ENCODE measurements at places on chromosomes 1 and 21.

DNA sequence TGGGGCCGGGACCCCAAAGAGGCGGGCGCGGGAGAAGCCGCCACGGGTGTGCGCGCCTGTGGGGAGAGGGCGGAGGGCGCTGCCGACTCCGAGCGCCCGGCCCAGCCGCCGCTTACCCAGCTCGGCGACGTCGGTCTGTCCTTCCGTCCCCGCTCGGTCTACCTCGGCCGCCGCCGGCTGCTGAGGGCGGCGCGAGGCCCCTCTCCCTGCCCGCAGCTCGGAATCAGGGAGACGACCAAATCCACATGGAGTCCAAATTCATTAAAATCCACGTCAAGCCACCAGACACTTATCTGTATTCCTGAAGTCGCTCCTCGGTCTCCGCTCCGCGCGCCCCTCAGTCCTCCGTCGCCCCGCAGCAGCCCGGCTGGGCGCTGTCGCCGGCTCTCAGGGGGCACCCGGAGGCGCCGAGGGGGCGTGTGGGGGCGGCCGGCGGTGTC is 637 bp downstream of the PLXNA2 start:
- no peak for DNase-seq

GRCh38 chr1:228045405-228045804 is 37.1 kb upstream of the ARF1 start:
- no peak for DNase-seq

GRCh38 chr1:87993051-87993450 is 664.4 kb downstream of the LMO4 start:
- no peak for DNase-seq

DNA sequence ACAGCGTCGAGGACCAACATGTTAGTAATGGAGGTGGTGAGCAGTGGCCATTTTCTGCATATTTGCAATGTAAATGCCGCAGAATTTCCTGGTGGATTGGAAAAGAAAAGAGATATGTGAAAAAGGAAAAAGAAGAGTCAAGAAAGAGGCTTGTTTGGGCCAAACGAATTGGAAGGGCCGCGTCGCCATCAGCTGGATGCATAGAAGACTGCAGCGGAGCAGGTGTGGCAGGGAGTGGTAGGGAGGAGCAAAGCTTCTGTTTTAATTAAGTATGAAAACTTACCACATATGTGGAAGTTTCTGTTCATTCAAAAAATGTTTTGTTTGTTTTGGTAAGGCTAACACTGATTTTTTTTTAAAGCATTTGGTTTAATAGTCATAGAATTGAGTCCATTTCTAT is 690.7 kb downstream of the NCAM2 start:
- no peak for DNase-seq

DNA sequence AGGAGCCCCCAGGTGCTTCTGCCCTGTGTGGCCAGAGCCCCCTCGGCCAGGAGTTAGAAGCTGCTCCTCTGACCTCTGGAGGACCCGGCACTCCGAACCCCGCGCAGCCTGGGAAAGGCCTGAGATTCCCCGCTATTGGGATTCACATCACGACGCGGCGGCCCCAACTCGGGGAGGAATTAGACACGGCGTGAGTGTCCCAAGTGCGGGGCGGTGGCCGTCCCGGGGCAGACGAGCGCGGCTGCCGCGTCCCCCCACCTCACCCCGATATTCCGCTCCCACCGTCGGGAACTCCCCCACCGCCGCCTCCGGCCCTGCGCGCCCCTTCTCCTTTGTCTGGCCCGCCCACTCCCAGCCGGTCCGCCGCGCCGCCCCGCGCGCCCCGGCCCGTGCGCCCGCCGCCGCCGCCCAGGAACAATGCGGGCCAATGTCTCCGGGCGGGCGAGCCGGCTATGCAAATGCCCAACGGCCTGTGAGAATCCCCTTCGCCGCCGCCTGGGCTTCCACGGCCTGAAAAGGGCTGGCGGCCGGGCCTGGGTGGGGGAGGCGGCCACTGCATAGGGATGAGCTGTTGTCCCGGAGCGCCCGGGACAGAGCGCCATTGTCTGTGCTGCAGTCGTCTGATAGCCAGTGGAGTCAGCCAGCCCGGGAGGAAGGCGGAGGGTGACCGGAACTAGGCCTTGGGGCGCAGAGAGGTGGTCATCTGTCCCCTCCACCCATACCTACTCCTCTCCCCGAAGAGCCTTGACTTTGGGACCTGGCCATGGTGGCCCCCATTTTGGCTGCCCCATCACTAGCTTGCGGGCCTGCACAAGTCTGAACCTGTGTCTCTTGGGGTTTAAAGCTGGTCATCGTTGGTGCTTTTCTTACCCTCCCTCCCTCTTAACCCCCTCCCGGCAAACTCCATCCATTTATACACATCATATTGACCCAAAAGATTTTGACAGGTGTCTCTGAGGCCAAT is 19.4 kb downstream of the RHBG start:
- DNase-seq, result no peak

DNA sequence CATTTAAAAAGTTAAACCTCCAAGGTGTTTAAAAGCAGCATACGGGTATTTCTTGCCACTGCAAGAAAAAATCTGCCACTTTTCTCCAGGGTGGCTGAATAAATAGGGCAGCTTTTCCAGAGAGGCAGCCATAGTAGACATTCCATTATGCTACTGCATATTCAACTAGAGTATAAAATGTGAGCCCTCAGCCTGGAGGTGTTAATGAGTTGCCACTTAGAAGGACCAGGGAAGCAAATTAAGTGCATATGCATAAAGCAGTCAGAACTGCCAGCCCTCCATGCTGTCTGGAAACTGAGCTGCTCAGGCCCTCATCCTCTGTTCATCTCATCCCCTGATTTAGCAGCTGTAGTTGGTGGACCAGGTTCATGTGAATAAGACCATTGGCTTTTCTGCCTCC is 99.4 kb downstream of the DIRAS3 start:
- DNase-seq, result no peak

DNA sequence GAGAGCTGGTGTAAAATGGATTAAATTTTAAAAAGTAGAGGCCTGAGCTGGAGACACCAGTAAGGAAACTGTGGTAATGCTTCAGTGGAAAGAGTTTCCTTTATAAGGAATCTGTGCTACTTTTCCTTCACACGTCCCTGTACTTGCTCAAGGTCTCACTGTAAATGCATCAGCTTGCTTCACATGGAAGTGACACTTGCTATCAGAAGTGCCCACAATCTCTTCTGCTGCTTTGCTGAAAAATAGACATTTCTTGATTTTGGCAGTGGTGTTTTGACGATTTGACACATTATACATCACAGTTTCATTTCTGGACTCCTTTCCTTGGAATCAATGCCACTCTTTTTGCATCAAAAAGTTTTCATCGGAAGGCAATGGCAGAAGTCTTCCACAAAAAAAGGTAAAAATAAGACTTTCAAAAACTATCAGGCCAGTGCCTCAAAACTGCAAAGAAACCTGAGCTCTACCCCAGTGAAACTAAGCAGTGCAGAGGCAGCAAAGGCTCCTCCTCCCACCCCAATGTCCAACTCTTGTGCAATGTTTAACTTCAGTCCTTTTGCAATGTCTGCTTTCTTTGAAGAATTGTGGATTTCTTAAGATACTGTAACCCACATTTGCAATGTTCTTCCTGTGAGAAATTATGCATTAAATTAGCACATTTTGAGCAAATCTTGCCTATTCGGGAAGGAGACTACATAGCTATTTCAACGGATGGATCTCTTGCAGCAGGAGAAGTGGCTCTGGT is 18.4 kb upstream of the TSPAN2 start:
- DNase-seq, result no peak

DNA sequence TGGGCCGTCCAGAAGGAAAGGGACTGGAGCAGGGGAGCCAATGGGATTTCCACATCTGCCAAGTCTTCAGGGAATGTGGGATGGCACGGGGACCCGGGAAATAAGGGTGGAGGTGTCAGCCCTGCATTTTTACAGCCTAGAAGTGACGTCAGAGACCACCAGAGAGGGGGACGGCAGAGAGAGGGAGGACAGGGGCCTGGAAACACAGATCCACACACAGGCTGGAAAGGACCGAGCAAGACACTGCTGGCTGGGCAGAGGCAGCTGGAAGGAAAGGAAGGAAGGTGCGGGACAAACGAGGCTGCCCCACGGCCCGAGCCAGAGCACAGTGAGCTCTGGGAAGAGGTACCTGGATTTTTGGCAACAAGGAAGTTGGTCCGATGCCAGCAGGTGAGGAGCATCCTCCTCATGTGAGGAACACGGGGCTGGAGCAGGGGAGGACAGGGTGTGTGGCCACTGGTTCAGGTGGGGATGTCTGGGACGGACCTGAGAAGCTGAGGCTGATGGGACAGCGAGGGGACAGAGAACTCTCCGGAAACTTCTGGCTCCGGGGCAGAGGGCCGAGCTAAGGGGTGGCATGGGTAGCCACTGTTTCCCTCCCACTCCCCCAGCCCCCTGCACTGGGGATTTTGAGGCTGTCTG is 138.3 kb downstream of the PGBD5 start:
- no peak for DNase-seq

- no peak for DNase-seq
Observed at GRCh38 chr1:153000294-153000693, 1.3 kb upstream of the SPRR3 start.

GRCh38 chr1:155184835-155185782 is 11.5 kb downstream of the TRIM46 start:
- DNase-seq, result no peak

DNA sequence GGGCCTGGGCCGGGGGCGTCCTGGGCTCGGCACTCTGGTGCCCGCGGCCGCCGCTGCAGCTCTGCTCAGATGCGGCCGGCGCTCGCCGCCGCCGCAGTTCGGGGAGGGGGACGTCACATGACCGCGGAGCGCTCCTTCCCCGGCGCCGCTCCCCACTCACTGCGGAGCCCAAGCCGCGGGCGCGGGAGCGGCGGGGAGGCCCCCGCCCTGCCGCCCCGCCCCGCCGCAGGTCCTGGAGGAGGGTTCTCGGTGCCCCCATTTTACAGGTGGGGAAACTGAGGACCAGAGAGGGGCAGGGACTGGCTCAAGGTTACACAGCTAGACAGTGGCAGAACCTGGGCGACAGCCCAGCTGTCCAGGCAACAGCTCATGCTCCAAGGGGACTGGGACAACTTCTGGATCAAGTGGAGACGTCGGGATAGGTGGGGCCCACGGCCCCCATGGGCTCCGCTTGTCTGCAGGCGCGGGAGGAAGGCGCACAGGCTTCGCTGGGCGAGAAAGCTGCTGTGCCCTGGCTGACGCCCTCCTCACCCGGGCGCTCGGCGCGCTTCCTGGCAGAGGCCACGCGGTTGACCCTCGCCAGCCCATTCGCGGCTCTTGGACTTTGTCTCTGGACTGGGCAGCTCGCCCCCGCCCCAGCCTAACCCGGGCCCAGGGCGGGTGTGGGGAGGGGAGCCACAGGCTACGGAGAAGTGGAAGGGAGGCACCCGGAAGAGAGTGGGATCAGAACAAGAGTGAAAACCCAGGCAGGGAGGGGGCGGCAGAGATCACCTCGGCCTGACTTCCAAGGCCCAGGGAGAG is at the start of gene RAP1GAP:
RAP1GAP (minus strand) TSS at position 100 of the 801 bp plus-strand sequence. CDS start 49,325 bp downstream, outside the sequence.
- DNase-seq, result no peak
